Vagina (tissue), 2 donors: ENCODE measurements at places on chromosomes 5 and 9.
A peak's percentile ranks its signal among the peaks of the same experiment; 100 is the strongest.

DNA sequence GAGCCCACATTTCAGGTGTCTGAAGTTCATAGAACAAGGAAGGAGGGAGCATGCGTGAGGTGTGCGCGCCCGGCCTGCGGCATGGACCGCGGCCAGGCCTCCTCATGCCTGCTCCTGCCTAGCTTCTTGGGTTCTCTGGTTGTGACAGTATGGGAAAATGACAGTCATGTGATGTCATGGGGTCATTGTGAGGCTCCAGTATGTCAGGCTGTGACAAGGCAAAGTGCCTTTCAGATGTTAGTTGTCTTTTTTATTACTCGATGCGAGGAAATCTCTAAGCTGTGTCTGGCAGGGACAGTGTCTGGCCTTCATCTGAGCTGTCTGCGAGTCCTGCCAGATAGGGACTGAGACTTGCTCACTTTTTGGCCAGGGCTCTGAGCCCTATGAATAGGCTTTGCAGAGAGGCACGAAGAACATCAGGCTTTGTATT lies 13.3 kb downstream of the UCK1 start:
- no peak for DNase-seq

DNA sequence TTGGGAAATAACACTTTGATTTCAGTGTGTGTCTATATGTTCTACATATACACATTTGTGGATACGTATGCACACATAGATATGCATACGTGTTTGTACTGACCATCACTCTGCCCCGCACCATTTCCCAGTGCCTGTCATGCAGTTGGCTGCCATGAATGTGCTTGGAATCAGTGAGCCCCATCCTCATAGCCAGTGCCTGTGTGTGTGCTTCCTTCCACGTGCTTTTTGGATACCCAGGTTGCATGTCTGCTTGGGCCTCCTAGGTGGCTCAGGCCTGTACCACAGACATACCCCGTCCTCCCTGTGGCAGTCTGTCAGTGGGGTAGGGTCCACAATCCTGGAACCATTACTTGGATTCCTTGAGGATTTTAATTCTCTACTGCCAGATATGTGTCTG lies 243.6 kb downstream of the FANCC start:
- DNase-seq = peak; percentile 64

GRCh38 chr9:76733096-76733495 lies 31.1 kb upstream of the PCA3 start:
- DNase-seq = no peak

DNA sequence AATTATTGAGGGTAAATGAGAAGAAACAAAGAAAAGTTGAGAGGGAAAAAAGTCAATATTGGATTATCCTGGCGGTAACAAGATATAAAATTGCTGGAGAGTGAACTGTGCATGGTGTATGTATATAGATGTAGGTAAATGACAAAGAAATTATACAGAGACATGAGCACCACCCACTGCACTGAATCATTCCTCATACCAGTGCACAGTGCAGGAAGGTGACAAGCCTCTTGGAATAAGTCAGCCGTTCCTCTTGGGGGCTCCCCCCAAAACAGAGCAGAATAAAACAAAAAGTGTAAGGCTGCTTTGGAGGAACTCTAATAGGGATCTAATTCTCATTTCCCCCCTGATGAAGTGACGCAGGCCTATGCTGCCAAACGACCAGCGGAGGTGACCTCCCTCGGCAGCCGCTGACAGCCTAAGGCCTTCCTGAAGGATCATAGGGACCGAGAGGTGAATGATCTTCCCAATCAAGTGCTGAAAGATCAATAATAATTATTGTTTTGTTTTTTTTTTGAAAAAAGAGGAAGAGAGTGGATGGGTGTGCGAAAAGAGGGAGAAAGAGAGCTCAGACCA lies 245.0 kb downstream of the PSAT1 start:
- DNase-seq = no peak
